Renal pelvis (tissue), 12 donors: ENCODE measurements at places on chromosomes 5 and 9.

DNA sequence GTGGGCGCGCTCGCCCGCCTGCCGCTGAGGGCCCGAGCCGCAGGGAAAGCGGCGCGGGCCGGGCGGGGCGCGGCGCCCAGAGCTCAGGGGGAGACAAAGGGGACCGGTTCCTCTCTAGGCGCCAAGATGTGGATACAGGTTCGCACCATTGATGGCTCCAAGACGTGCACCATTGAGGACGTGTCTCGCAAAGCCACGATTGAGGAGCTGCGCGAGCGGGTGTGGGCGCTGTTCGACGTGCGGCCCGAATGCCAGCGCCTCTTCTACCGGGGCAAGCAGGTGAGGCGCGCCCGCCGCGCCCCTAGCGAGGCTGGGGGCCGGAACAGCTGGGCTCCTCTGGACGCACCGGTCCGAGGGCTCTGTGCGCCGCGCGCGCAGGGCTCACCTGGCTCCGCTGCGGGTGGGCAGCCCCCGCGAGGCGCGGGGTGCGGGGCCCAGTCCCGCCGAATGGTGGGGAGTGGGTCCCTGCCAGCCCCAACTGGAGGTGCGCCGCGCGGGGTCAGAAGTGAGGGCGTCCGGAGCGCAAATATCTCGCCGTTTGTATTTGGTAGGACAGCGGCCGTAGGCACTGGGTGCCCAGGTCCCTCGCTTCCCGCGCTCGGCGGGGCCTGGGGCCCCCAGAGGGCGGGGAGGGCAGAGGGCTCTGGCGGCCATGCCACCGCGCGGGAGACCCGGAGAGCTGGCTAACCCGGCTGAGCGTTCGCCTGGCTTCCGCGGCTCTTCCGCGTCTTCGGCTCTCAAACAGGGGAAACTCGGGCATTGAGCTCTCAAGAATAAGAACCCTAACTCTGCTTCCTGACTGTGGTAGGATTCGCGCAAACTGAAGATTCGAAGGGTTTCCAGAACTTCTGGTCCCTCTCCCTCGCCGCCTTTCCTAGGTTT lies 607 bp downstream of the UHRF2 start:
- peak; percentile 39 for DNase-seq

- no peak for DNase-seq
Measured at GRCh38 chr5:141805874-141806595, 72.2 kb downstream of the PCDH1 start.

DNA sequence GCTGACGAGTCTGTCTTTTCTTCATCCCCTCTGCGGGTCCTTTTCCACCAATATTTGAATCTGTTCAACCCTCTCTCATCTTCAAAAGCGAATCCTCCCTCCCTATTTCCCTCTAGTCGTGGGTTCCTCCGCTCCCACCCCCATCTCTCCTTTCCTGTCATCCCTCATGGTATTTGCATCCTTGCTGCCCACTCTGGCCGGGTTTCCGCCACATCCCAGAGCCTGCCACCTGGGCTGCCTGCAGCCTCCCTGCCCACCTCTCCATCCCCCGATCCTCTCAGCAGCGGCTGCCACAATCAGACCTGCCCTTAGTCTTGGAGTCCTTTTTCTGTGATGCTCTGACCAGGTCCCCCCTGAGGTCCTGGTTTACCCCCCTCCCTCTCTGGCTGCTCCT lies 44.9 kb downstream of the JADE2 start:
- DNase-seq: no peak

- no peak for DNase-seq
Measured at GRCh38 chr5:447501-447900, 4.5 kb downstream of the EXOC3 start.

GRCh38 chr5:151757233-151758140 lies 944 bp downstream of the ATOX1 start:
- no peak for DNase-seq

- no peak for DNase-seq
Measured at GRCh38 chr9:24071091-24071490, 245.1 kb upstream of the ELAVL2 start.

DNA sequence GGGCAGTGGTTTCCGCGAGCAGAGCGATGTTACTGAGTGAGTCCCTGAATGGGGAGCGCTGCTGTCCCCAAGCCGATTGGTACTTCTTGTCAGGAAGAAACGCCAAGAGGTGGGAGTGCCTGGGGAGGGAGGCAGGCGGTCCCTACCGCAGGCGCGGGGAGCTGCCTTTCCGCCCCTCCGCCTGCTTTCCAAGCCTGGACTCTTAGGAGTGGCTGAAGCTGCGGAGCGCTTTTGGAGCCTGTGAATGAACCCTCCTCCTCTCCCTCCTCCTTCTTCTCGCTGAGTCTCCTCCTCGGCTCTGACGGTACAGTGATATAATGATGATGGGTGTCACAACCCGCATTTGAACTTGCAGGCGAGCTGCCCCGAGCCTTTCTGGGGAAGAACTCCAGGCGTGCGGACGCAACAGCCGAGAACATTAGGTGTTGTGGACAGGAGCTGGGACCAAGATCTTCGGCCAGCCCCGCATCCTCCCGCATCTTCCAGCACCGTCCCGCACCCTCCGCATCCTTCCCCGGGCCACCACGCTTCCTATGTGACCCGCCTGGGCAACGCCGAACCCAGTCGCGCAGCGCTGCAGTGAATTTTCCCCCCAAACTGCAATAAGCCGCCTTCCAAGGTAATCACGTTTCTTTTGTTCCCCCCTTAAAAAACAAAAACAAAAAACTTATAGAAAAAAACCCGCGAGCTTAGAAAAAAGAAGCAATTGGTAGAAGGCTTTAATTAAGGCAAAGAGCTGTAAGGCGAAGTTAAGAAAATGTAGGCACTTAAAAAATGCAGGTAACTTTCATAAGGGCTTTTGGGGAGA lies at the start of gene VCAN:
Gene VCAN, plus strand, starts transcription at position 340 of the 808 bp plus-strand sequence. CDS start 11,775 bp downstream, outside the sequence.
- peak; percentile 87 for DNase-seq

DNA sequence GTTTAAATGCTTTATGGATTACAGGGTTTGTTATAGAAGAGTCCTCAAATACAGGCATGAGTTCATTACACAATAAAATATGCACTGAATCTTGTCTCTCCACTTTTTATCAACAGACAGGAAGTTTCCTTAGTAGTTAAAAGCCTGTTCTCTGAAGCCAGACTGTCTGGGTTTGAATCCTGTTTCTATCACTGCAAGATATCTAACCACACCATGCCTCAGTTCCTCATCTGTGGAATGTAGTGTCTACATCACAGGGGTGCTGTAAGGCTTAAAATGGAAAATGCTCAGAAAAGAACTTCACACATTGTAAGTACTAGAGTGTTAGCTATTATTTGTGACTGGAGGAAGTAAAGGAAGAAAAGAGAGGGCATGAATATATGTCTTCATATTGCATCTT lies 9.3 kb downstream of the LIX1 start:
- no peak for DNase-seq

DNA sequence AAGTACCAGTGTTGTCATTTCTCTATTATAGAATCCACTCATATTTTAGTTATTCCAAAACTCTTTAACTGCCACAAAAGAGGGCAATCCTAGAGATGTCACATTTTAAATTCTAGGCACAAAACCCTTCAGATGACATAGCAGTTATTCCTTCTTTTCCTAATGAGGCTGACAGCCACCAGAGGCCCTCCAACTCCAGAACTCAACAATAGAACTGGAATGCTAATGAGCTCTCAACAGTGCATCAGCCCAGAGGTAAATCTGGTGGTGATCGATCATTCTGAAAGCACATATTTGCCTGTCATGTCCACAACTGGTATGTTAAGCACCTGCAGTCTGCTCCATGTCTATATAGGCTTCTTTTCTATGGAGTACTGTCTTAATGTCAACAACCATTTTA lies 40.2 kb upstream of the RAB3C start:
- DNase-seq: no peak

DNA sequence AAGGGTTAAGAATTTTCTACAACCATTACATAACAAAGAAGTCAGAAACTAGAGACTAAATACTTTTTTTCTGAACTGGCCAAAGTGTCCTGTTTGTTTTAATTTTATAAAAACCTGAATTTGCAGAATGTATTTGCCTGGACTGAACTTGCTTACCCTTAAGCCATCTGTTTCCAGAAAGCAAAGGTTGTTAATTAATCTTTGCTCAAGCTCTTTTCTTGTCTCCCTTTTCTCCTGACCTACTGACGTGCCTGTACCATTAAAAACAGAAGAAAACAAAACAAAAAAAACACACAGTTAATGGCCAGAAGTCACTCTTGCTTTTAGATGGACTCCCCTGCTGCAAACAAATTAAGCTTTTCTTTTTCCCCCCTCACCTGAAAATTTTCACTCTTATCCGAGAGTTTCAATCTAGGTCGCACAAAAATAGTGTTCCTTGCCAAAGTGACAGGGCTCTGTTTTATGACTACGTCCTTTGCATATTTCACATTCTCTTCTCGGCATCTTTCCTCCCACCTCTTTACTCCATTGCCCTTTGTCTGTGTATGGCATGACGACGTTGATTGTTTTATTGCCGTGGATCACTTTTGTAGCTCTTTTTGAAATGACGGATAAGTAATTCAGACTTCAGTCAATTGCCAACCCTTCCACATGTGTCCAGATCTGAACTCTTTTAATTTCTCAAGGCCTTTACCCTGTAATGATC lies 333.8 kb upstream of the GRIN3A start:
- peak; percentile 41 for DNase-seq

DNA sequence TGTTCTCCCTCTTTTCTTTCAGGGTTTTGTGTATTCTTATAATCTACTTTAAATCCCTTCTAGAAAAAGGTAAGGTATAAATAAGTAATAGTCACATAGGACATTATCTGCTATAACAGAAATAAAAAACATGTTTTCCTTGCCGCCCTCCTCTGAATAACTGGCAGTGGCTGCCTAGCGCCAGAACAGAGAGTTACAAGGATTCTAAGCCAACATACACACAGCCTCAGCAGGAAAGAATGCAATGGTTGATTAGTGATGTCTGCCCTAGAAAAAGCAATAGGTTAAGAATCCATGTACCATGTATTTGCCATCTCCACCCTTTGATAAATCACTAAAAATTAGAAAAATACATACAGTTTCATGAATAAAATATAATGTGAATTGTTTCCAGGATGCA lies 4.9 kb downstream of the MED27 start:
- DNase-seq: no peak
